ENCODE measurements at places on chromosomes 7 and 10.

DNA sequence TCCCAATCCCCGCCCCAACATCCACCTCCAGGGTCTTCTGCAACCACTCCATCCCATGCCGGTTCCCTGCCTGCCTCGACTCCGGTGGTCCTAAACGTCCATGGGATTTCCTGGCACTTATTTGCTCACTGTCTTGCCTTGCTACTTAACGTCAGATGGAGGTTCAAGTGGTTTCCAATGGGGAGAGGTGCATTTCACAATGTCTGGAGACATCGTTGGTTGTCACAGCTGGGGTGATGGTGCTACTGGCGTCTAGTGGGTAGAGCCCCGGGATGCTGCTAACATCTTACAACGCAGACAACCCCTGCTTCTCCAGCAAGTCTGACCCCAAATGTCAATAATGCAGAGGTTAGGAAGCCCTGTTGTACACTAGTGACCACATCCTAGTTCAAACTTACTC, 82.9 kb upstream of the ANLN start:
- no peak for DNase-seq

DNA sequence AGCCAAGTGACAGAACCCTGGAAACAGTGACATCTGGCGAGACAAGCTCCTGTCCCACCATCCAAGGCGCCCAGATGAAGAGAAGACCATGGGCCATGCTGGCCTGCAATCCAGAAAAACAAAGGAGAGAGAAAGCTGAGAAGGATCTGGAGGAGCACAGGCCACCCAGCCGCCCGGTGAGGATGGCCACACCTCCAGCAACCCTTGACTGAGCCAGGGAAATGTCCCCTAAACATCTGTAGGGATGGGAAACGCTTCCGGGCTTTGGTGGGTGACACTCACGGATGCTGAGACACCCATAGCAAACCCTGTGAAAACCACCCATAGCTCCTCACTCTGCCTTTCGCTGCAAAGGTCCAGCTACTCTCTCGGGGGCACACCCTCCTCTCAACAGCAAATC, 32.0 kb downstream of the TCERG1L start:
- no peak for DNase-seq

GRCh38 chr10:74827045-74827441, 643 bp downstream of the KAT6B start:
- DNase-seq, result no peak

DNA sequence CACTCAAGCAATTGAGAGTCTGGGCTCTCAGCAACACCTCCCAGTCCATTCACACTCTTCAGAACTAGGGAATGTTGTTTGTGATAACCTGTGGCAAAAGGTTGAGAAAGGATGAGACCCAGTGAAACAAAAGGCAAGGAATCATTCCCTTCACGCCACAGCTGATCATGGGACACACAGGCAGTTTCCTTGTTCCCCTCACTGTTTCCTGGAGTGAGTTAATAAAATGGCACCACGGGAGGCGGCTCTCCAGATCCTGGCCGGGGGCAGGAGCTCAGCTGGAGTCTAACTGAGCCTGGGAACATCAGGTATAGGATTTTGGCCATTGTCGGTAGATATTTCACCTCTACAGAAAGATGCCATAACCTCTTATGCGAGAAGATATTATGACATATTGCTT, 107.3 kb upstream of the FAM171A1 start:
- DNase-seq, result no peak

- no peak for DNase-seq
Measured at GRCh38 chr10:90126256-90126595, 424.8 kb downstream of the KIF20B start.

DNA sequence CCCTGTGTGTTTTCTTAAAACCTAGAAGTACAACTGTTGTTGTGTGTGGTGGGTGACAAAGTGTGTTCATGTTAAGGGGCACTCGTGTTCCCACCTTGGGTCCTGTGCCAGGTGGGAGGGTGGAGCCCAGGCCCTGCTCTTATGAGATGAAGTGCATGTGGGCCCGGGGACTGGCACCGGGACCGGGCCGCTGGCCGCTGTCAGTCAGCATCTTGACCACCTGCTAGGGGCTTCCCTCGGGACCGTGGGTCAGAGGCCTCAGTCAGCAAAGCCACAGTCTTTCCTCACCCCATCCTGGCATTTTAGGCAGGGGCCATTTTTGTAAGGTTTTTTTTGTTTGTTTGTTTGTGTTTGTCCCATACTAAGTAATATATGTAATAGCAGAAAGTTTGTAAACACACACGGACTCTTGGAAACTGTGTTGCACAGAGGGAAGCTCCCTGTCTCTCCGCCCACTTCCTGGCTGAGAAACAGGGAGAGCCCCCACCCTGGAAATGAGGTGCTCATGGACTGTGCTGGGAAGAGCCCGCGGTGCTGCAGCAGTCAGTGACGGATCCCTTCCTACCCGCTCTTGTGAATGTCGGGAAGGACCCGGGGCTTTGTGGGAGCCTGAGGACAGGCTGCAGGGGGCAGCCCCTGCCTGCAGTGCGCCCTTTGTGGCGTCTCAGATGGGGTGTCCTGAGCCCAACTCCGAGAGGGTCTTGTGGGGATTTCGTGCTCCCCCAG, 13.4 kb downstream of the AGAP3 start:
- no peak for DNase-seq

- DNase-seq, result no peak
Measured at GRCh38 chr7:122438492-122438891, 133.9 kb upstream of the FEZF1 start.
